ENCODE measurements at places on chromosomes 11 and 22.
A peak's percentile ranks its signal among the peaks of the same experiment; 100 is the strongest.

DNA sequence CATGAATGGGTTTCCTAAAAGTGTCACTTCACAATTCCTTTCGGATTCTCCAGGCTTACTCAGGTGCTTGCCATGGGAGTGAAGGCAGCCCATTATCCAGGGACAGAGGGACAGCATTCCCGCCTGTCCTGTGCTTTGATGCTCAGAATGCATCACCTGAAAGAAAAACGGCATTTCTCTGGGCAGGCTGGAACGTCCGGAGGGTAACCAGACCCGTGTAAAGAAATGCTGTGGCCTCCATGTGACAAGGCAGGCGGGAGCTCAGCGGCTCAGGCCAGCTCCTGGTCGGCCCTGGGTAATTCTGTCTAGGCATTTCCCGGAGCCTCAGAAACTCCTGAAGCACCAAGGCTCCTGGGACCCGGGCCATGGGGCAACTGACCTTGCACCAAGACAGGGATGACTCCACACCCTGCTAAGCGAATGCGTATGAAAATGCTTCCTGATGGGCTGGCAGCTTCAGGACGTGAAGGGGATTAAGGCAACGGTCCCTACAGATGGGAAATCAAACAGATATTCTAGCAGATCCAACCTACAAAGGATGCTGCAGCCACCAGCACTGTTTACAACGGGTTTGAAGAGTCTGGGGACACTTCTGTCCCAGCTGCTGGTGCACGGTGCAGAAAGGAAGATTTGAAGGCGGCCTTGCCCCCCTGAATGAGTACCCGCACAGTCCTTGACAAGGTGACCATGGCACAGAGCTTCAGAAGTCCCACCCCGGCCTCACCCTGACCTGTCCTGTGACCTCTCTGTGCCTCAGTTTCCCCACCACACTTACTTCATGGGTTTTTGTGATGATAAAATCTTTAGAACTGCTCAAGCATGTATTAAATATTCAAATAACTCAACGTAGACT, 13.6 kb upstream of the FGF3 start:
- peak; percentile 33 for DNase-seq

GRCh38 chr11:75351791-75352587, 528 bp upstream of the ARRB1 start:
- DNase-seq: peak; percentile 73

GRCh38 chr11:107856981-107857517, 1.5 kb downstream of the SLC35F2 start:
- DNase-seq: no peak

DNA sequence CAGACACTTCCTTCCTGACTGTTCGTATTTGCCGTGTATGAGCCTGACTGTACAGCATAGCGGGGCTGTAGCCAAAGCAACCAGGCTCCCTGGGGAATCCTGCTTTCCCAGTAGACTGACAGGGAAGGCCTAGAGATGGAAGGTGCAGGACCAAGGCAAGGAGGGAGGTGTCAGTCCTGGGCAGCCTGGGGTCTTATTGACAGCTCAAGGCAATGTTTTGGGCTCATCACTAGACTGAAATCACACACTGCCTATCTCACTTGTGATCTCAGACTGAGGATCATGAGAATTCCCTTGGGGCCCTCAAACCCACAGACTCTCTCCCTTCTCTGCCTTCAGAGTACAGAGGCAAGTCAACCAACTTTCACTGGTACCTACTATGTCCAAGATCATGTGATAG, 346.8 kb upstream of the NARS2 start:
- no peak for DNase-seq

DNA sequence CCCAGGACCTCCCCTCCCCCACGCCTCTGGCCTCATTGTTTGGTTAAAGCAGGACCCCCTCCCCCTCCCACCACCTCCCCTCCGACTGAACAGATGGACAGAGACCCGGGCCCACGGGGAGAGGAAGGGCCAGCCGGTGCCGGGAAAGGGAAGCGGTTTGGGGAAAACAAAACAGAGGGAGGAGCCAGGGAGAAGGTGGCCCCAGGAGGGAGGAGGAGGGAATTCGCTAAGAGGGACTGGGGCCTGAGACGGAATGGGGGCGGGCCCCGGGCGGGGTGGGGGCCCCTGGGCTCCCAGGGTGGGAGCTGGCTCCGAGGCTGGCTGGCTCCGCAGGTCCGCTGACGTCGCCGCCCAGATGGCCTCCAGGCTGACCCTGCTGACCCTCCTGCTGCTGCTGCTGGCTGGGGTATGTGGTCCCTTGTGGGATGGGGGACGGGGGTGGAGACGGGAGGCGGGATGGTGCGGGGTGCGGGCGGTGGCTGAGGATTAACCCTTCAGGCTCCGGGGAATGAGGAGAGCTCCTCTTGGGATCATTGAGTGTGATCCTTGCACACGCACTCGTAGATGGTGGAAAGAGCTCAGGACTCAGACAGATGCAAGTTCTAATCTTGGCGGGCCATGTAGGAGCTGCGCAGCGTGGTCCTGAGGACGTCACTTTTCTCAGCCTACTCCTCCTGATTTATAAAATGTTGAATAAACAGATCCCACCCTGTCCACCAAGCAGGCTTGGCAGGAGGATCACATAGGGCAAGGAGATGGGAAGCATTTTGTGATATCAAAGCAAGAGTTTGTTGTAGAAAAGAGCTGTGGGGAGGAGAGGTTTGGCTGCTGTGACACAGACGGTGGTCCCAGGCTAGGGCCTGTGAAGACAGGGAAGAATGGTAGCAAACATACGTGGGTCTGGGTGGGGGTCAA, 688 bp downstream of the SERPING1 start:
- no peak for DNase-seq

GRCh38 chr22:44133901-44134571, 46.7 kb upstream of the PARVG start:
- DNase-seq: no peak

DNA sequence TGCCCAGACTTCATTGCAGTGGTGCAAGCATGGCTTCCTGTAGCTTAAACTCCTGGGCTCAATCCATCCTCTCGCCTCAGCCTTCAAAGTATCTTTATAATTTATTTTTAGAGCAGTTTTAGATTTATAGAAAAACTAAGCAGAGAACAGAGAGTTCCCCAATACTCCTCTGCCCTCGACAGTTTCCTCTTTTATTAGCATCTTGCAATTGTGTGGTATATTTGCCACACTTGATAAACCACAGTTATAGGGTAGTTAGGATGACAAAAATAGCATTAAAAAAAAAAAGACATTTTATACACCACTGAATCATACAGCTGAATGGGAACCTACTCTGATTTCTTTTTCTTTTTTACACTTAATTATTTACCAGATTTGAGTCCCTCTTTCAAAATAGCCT, 31.2 kb downstream of the MS4A2 start:
- DNase-seq: no peak

- no peak for DNase-seq
Observed at GRCh38 chr11:65474864-65475263, 24.0 kb upstream of the MALAT1 start.

All from activated CD8-positive, alpha-beta memory T cell treated with anti-CD3 and anti-CD28 coated beads, Interleukin-2, amount 50 U/mL, for 48 hours (primary cell).